Activated CD8-positive, alpha-beta memory T cell treated with anti-CD3 and anti-CD28 coated beads for 1 hour (primary cell): ENCODE measurements at places on chromosomes 3 and 15.

- DNase-seq = no peak
Measured at GRCh38 chr3:64088408-64089205, 65.3 kb upstream of the PSMD6 start.

- no peak for DNase-seq
Measured at GRCh38 chr3:73433079-73433478, 191.7 kb downstream of the PDZRN3 start.

DNA sequence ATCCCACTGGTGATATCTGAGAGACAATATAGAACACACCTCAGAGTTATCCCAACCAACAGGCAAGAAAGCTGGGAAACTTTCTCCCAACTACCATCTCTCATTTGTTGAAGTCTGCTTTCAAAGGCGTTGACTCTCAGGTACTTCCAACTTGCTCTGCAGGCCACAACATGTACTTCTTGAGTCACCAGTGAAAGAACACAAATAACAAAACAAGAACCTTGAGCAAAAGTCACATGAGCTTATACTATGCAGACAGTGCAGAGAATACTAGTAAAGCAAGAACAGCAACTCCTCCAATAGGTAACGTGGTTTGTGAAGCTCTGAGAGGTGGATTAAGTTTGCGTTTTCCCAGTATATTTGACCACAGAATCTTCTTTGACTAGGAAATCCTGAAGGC lies 20.6 kb downstream of the SNTN start:
- DNase-seq = no peak

DNA sequence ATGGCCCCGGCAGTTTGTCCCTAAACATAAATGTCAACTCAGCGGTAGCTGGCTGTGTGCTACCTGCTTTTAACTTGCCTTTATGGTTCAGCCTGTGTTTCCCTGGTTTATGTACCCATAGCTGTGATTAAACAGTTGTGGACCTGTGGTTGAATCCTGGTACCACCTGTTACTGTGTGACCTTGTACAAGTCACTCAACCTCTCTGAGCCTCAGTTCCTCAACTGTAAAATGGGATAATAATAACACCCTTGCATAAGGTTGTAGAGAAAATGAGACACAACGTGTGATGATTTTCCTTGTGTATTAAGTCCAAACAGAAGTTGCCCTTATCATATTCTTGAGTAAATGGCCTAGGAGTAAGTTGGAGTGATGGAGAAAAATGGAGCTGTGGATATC lies 6.3 kb downstream of the GALNT15 start:
- DNase-seq = no peak

- DNase-seq = no peak
Measured at GRCh38 chr3:157979022-157979421, 127.2 kb downstream of the SHOX2 start.

DNA sequence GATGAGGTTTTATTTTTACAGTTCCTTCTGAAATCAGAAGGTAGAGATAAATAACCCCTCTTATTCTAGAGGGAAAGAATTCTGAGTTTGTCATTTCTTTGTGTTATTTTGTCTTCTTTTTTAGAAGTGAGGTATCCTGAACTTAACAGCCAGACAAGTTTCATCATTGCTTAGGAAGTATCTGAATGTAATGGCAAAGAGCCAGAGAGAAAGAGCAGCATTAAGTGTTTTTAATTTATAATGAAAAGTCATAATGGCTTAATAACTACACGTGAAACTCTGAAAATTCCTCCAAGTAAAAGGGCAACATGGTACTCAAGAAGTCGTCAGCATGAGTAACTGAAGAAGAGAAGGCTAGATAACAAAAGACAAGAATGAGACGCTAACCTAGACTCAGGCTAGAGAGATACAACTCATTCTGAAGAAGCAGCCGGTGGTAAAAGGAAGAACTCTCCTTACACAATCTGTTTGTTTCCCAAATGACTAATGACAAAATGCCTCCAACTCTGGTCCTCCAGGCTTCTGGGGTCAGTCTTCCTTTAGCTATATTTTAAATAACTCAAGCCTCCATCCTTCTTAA lies 116.2 kb upstream of the NECTIN3 start:
- DNase-seq = no peak
